Activated CD8-positive, alpha-beta memory T cell treated with anti-CD3 and anti-CD28 coated beads, Interleukin-2, amount 10 ng/mL, durations not matched to agents 7 days and 5 days (primary cell): ENCODE measurements at places on chromosomes 13 and 19. TPM values are rescaled to one million over a fixed set of nuclear protein-coding genes. Genes with fewer than 3 reads are reported as not detected.

DNA sequence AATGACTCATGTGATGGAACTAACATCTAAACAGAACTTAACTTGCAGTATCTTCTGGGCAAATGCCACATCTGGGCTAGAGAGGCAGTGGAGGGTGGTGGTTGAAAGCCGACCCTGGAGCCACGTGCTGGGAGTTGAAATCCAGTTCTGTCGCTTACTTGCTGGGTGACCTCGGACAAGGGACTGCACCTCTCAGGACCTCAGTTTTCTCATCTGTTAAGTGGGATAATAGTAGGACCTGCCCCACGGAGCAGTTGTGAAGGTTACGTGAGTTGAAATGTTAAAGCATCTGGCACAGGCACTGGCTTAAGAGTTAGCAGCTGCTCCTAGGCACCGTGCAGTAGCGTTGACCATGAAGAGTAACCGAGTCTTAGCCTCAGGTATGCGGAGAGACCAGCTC, 76.1 kb downstream of the SIPA1L3 start:
- peaks cover 9% of the 10 kb centered on the region for H3K4me1 ChIP-seq
- H3K27me3 ChIP-seq: no peaks in the 10 kb centered on the region

- H3K27me3 ChIP-seq: no peaks in the 10 kb centered on the region
- peak overlapping the region; percentile 100 for H3K27ac ChIP-seq
- H3K36me3 ChIP-seq: peaks cover 42% of the 10 kb centered on the region
- DNase-seq: peak; percentile 62
Observed at GRCh38 chr19:40752257-40752781, 1.3 kb downstream of the SNRPA start.

Gene DMPK
- 31.0 TPM for total RNA-seq

Gene ZNF823
- total RNA-seq: 6.3 TPM

Gene ZSCAN1
- total RNA-seq: not detected

Gene NMRK2
- total RNA-seq: not detected
